Mucosa of gallbladder (tissue), 1 donor: ENCODE measurements at places on chromosomes 12 and 14. TPM values are rescaled to one million over a fixed set of nuclear protein-coding genes. Genes with fewer than 3 reads are reported as not detected.

The CAPZA3 gene
- 0.20 TPM for total RNA-seq

DNA sequence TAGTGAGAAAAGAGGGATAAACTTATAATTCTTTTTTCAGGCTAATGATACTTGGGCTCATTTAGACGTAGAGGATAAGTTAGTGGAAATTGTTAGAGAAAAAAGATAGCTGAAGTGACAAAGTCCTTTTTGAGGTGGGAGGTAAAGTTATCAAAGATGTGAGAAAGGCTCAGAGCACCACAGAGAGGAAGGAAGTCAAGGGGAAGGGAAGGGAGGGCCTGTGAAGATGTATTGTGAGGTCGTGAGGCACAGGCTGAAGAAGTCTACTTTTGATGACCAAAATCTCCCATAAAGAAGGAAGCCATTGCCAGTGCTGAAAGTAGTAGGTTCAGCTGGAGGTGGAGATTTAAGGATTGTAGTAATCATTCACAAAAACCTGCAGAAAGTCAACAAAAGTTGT is 19.4 kb upstream of the PTGDR start:
- DNase-seq: no peak

The THTPA gene
- total RNA-seq: 29.1 TPM

GRCh38 chr12:90627180-90627896 is 327.6 kb downstream of the CCER1 start:
- no peak for DNase-seq

- DNase-seq: no peak
These were observed 19.5 kb upstream of the HAL start for GRCh38 chr12:96015672-96016071.

GRCh38 chr12:59742841-59743240 is 147.0 kb downstream of the SLC16A7 start:
- no peak for DNase-seq

GRCh38 chr12:90546511-90546910 is 408.5 kb downstream of the CCER1 start:
- DNase-seq: no peak

- DNase-seq: no peak
These were observed 144.8 kb downstream of the KITLG start for GRCh38 chr12:88435334-88436076.

- DNase-seq: no peak
These were observed 623.5 kb downstream of the FLRT2 start for GRCh38 chr14:86153480-86153879.

The OVCH1 gene
- not detected for total RNA-seq

The SLCO1B1 gene
- total RNA-seq: 0.12 TPM

- DNase-seq: no peak
These were observed 13.0 kb downstream of the TTC7B start for GRCh38 chr14:90803249-90803648.

The CMA1 gene
- 0.29 TPM for total RNA-seq

The KRT73 gene
- not detected for total RNA-seq

GRCh38 chr12:114430306-114430705 is 24.4 kb upstream of the TBX5 start:
- DNase-seq: no peak

The DHRS2 gene
- total RNA-seq: 0.43 TPM

DNA sequence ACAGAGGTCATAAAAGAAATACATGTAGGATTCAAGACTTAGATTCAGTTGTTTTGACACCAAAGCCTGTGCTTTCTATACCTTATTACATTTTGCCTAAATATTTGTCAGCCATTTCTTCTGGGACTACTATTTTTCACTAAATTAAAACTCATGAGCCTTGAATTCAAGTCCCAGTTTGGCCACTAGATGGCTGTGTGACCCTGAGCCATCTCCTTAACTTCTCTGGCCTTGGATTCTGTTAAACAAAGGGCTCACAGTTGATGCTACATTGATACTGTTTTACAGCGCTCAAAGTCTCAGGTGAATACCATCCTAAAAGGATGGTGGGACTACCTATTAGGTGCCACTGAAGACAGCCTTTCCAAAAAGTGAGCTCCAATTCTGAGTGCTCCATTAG is 39.6 kb upstream of the CCDC198 start:
- DNase-seq: peak; percentile 15

GRCh38 chr14:90567991-90568390 is 171.2 kb downstream of the CALM1 start:
- DNase-seq: no peak

- DNase-seq: no peak
These were observed 54.7 kb upstream of the EIF5 start for GRCh38 chr14:103279142-103280025.

GRCh38 chr12:47349137-47350061 is 269.6 kb upstream of the AMIGO2 start:
- DNase-seq: no peak

DNA sequence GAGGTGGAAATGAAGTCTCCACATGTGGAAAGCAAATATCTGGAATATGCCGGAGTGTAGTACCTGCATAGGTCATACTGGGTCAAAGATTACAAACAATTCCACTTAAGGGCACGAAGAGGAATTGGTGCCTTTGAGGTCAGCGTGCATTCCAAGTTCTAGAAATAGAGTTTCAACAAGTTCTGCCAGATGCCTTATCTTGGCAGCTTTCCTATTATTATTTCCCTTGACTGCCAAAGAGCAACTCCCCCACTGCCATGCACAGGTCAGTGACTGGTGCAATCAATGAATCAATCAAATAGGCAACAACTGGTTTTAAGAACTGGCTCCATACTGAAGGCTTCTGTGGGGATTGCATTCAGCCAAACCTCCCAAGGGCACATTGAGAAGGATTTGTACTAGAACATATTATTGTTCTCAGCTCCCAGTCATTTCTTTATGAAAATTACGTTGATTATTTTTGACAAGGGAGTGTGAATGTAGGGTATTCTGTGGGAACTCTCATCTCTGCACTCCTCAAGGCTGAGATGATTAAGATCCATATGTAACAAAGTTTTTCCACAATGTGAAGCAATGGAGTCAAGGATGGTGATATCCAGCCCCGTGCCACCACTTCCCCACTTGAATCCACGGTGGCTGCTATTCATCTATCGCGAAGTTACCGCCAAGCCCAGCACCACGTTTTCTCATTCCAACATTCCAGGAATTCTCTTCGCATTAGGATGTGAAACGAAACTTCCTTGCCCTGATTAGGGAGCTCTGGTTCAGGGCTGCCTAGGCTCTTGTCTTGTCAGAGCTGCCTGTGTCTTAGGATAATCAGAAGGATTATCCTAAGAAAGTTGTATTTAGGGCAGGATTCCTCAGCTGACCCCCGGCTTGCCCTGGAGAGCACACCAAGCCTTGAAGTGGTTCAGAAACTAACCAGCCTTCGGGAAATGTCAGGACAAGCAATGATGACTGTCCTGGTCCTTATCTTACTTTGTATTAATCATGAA is 115.1 kb upstream of the PCED1B start:
- peak; percentile 48 for DNase-seq

GRCh38 chr12:54592316-54592715 is 3.9 kb upstream of the PPP1R1A start:
- DNase-seq: no peak

- DNase-seq: no peak
These were observed 42.0 kb downstream of the CKB start for GRCh38 chr14:103480595-103480994.

- DNase-seq: no peak
These were observed 29.3 kb downstream of the MYF5 start for GRCh38 chr12:80745851-80746505.

GRCh38 chr14:88191605-88192004 is 131.5 kb downstream of the KCNK10 start:
- no peak for DNase-seq

DNA sequence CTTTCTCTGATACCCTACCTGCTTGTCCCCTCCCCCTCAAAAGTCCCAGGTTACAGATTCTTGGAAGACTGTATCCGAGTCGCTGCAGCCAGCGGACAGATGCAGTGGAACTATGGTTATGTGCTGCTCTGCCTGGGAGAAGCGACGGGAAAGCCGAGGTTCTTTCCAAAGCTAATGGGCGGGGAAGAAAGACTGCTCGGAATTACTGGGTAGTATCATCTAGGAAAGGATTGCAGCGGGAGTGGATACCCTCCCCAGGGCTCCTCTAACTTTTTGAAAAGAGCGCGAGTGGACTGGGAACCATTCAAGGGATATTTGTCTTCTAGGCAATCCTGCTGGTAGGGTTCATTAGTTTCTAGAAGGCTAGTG is 1.4 kb downstream of the PTHLH start:
- peak; percentile 15 for DNase-seq

DNA sequence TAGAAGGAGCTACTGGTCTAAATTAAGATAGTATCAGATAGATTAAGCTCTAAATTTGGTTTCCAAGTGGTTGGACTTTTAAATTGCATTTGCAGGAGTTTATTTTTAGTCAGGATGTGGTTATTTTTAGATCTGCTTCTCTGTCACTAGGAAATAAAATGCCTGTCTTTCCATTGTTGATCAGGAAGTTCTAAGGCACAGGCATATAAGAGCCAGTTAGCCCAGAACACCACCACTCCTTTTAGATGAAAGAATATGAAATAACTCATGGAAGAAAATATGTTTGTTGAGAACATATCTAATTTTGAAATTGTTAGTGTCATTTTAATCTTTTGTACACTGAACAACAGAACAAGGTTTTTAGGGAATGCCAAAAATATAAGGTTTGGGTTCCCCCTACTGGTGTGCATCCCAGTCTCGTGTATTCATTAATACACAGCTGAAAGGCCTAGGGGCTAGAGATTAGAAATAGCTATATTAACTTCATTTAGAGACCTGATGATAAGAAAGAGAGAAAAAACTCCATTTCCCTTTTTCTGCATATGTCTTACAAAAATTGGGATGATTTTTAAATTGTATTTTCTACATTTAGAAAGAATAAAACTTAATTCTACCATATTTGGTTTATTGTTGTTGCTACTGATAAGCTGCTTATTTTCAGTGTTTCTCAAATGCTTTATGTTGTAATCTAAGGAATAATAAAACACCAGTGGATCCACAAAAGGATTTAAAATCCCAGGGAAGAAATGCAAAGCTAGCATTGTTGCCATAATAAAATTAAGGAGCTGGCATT is 67.2 kb downstream of the RIC8B start:
- peak; percentile 35 for DNase-seq

The CRIP1 gene
- total RNA-seq: 35.7 TPM

- no peak for DNase-seq
These were observed 616.9 kb upstream of the STXBP6 start for GRCh38 chr14:25666877-25667276.

DNA sequence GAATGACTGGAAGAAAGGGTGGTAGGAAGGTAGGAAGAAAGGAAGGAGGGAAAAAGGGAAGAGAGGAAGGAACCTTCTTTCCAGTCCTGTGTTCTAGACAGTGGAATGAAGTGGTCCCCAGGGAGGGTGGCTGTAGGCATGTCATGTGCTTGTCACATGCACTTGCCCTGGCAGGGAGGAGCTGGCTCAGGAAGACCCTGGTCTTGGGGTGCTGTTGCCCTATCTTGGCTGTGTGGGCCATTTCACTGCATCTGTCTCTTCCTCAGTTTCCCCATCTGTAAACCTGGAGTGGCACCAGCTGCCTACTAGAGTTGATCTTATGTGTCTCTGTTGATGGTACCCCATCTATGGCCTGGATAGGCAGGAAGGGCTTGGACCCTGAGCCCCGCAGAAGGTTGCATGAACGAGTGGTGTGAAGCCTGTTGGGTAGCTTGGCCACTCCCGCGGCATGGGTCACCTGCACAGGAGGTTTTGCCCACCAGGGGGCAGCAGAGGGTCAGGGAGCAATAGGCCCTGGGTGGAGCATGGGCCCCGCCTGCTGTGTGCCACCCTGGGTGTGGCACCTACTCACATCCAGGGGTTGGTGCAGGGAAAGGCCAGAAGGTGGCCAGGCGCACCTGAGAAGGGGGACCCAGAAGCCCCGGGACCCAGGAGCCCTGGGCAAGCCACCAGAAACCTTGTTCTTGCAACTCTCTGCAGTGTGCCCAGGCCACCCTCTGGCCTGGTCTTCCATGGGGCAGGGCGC is 25.1 kb downstream of the MEG3 start:
- peak; percentile 69 for DNase-seq

DNA sequence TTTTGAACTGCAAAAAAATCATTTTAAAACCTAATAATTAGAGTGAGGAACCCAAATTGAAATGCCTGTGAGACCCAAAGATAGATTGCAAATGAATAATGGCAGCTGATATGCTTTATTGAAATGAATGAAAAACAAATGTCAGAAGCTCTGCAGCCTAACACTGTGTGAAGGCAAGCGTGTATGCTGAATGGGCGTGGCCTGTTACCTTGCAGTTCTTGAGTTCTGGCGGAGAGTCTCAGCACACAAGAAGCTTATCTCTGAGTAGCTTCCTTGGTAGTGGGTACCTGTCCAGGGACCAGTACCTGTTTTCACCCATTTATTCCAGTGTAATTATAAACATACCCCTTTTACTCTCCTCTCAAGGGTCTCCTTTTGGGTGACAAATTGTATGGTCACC is 341.2 kb downstream of the NPAS3 start:
- no peak for DNase-seq

DNA sequence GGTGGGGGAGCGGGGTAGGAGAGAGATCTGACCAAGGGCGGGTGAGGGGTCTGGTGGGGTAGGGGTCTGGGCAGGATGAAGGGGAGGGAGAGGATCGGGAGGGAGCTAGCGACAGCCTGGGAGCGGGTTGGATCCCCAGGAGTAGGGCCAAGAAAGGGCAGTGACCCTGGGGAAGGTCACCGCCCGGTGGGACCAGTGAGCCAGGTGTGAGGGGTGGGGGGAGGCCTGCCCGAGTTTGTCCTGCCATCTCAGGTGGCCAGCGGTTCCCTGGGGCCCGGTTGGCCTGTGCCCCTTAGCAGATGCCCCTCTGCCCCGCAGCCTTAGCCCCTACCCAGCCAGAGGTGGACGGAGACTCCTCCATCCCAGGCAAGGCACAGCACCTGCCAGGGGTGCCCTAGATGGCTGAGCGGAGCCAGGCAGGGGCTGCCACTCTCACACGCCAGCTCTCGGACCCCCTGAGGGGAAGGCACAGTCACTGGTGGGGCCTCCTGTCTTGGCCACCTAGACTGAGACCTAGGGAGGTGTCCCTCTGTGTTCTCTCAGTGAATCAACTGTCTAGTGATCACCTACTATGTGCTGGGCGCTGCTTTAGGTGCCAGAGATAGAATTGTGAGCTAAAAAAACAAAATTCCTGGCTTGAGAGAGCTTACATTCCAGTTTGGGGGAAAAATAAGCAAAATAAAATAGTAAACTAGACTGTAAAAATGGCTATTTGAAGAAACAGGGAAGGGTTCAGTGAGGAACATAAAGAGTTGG is 629 bp upstream of the TTC7B start:
- DNase-seq: no peak

DNA sequence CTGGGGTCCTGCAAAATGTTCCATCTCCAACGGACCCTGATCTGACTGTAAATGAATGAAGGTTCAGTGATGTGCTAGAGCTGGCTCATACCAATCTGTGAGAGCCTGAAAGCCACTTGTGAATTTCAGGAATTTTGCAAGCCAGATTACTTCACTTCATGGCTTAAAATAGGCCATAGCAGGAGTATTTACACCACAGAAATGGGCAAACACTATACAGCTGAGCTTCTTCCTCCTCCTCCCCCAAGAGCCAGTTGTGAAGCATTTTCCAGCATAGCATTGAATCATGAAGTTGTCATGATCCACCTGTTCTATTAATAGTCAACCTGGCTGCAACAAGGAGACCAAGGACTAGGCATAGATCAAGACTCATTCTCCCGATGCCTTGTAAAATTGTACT is 141.3 kb upstream of the RASSF8 start:
- DNase-seq: no peak

The OTOGL gene
- total RNA-seq: 0.20 TPM
